ENCODE measurements at places on chromosomes 16 and 17. TPM values are rescaled to one million over a fixed set of nuclear protein-coding genes. Genes with fewer than 3 reads are reported as not detected.

Gene RTN4RL1
- total RNA-seq: 25.4 TPM

Gene C17orf100
- total RNA-seq: 3.0 TPM

Gene SYNGR3
- 7.4 TPM for total RNA-seq

Gene KRT25
- not detected for total RNA-seq

Gene CTRB1
- total RNA-seq: not detected

Gene TTYH2
- total RNA-seq: 1.6 TPM

All from A549 treated with dexamethasone at 1 μM for 4 hours (cell line).